ENCODE measurements at places on chromosomes 6 and 20. TPM values are rescaled to one million over a fixed set of nuclear protein-coding genes. Genes with fewer than 3 reads are reported as not detected.

- H3K4me1 ChIP-seq, result peaks cover 36% of the 10 kb centered on the region
- H3K27me3 ChIP-seq, result no peaks in the 10 kb centered on the region
- H3K4me3 ChIP-seq, result peak within 1 kb of the TSS; percentile 80
- H3K27ac ChIP-seq, result peak within 1 kb of the TSS; percentile 98
- H3K36me3 ChIP-seq, result peaks cover 69% of the 10 kb centered on the region
These were observed at the start of gene RBCK1 for GRCh38 chr20:407953-408842. RBCK1 (plus strand) TSS chr20:408299; CDS start chr20:408758, 459 bp downstream.

DNA sequence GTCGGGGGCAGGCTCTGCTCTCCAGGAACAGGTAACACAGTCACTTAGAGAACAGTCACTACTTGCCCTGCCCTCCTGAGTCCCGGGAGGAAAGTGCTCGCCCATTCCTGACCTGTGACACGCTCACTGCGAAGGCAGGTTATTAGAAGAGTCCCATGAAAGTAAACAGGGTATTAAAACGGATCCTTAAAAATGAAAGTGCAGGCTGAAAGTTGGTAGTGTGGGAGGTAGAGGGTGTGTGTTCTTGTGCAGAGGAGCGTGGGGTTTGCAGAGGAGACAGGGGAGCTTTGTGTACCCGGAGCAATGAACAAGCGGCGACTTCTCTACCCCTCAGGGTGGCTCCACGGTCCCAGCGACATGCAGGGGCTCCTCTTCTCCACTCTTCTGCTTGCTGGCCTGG lies at the start of gene CCN6:
Gene CCN6 (plus strand): TSS at position 104 of the 400 bp plus-strand sequence. CDS start 254 bp downstream, at position 358.
- H3K27me3 ChIP-seq, result no peaks in the 10 kb centered on the region
- no peak for DNase-seq
- no peaks in the 10 kb centered on the region for H3K4me1 ChIP-seq
- no peak within 1 kb of the TSS for H3K4me3 ChIP-seq
- H3K27ac ChIP-seq, result no peak within 1 kb of the TSS

GRCh38 chr6:63802606-63803206 lies 167.1 kb downstream of the PHF3 start:
- no peaks in the 10 kb centered on the region for H3K36me3 ChIP-seq
- H3K27me3 ChIP-seq, result no peaks in the 10 kb centered on the region
- peaks cover 54% of the 10 kb centered on the region for H3K4me1 ChIP-seq

DNA sequence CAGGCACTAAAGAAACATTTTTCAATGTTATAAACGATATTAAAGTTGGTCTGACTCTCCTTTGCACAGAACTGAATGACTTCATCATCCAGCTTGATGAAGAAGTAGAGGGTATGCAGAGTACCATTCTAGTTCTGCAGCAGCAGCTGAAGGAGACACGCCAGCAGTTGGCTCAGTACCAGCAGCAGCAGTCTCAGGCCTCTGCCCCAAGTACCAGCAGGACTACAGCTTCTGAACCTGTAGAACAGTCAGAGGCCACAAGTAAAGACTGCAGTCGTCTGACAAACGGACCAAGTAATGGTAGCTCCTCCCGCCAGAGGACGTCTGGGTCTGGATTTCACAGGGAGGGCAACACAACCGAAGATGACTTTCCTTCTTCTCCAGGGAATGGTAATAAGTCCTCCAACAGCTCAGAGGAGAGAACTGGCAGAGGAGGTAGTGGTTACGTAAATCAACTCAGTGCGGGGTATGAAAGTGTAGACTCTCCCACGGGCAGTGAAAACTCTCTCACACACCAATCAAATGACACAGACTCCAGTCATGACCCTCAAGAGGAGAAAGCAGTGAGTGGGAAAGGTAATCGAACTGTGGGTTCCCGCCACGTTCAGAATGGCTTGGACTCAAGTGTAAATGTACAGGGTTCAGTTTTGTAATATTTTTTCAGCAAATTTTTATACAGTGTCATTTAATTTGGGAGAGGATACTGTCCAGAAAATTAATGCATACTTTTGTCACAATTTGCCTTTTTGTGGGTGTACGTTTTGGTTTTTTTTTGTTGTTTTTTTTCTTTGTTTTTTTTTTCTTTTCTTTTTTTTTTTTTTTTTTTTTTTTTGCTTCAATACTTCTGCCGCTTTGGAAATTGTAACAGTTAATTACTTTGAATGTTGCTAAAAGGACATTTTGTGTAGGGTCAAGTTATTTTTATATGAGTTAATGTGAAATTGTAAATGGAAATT lies 6.6 kb upstream of the ACAT2 start:
- no peak overlapping the region for H3K4me3 ChIP-seq
- no peaks in the 10 kb centered on the region for H3K27me3 ChIP-seq
- H3K4me1 ChIP-seq, result peaks cover 17% of the 10 kb centered on the region
- no peak for DNase-seq
- no peak overlapping the region for H3K27ac ChIP-seq
- H3K36me3 ChIP-seq, result peaks cover 65% of the 10 kb centered on the region

- H3K27me3 ChIP-seq, result no peaks in the 10 kb centered on the region
- H3K36me3 ChIP-seq, result peaks cover 19% of the 10 kb centered on the region
- no peak overlapping the region for H3K4me3 ChIP-seq
- peaks cover 13% of the 10 kb centered on the region for H3K4me1 ChIP-seq
- no peak for DNase-seq
These were observed 54.4 kb downstream of the GOPC start for GRCh38 chr6:117547688-117548621.

- no peak overlapping the region for H3K27ac ChIP-seq
- no peak overlapping the region for H3K4me3 ChIP-seq
- H3K27me3 ChIP-seq, result no peaks in the 10 kb centered on the region
These were observed 539.6 kb upstream of the NOX3 start for GRCh38 chr6:155995281-155995680.

DNA sequence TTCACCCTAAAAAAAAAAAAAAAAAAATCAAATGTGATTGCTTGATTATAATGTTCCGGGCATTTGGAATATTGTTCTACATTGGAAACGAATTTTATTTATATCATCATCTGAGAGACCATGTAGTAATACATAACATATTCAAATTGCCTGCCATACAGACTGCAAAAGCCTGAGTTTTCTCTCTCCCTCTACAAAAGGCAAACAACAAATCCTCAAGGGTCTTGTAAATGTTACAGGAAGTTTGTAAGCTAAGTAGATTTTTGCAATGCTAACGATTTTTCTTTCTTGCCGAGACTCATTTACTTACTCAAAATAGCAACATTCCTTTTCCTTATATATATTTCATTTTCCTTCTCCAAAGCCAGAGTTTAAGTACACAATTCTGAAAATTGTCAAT lies 49.0 kb upstream of the HTR1E start:
- no peaks in the 10 kb centered on the region for H3K36me3 ChIP-seq
- DNase-seq, result no peak
- H3K4me3 ChIP-seq, result no peak overlapping the region
- H3K4me1 ChIP-seq, result no peaks in the 10 kb centered on the region
- no peak overlapping the region for H3K27ac ChIP-seq

GSTA2 gene
- total RNA-seq, result not detected

Data from Calu3 (cell line).